ENCODE measurements at places on chromosomes 3 and 15. TPM values are rescaled to one million over a fixed set of nuclear protein-coding genes. Genes with fewer than 3 reads are reported as not detected.

Gene NPAP1
- not detected for total RNA-seq

Gene TMEM207
- not detected for total RNA-seq

Gene EPHA6
- not detected for total RNA-seq

Gene TNFSF10
- 65.6 TPM for total RNA-seq

Gene BCL2A1
- 25.4 TPM for total RNA-seq

Gene HYKK
- total RNA-seq: 4.8 TPM

Gene LINGO1
- not detected for total RNA-seq
